ENCODE measurements at places on chromosomes 4 and X. TPM values are rescaled to one million over a fixed set of nuclear protein-coding genes. Genes with fewer than 3 reads are reported as not detected.

Gene PCDH18
- not detected for total RNA-seq

DNA sequence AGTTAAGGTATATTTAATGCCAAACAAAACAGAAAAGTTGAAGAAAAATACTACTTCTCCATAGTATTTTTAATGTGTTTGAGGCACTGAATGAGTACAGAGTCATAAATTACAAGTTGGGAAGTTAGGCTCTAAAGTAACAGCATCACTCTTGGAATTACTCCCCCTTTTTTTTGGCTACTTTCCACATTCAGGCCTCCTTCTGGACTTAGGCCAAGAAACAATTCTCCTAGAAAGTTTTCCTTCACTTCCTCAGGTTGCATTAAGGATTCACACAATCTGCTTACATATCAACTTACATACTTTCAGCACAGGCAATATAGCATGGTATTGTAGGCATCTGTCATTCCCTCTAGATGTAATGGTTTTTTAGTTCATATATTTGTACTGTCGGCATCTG, 52.1 kb downstream of the TMEM165 start:
- H3K27ac ChIP-seq, result no peak overlapping the region
- no peaks in the 10 kb centered on the region for H3K4me1 ChIP-seq
- H3K4me3 ChIP-seq, result no peak overlapping the region
- no peak for DNase-seq
- H3K36me3 ChIP-seq, result peaks cover 51% of the 10 kb centered on the region
- no peaks in the 10 kb centered on the region for H3K27me3 ChIP-seq

DNA sequence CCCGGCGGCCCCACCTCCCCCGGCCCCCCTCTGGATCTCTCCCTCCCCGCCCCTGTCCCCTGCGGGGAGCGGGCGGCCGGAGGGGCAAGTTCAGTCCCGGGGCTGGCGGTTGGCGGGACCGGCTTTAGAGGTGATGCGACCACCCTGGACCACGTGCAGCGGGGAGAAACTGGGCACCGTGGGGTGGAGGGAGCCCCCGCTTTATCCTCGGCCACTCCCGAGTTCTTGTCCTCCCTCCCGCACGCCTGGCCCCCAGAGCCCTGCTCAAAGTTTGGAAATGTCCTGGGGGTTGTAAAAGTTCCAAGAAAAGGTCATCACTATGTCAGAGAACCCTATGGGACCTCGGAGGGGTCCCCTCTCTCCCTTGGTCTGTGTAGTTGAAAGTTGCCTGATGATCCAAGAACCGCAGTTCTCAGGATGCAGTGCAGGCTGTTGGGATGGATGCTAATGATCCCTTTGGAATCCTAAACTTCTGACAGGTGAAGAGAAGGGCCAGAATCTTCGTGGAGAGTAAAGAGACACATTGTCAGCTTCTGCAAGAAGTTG, 411 bp upstream of the VEGFC start:
- no peak overlapping the region for H3K27ac ChIP-seq
- H3K4me1 ChIP-seq, result peaks cover 6% of the 10 kb centered on the region
- DNase-seq, result no peak
- peaks cover 3% of the 10 kb centered on the region for H3K27me3 ChIP-seq
- no peak overlapping the region for H3K4me3 ChIP-seq
- no peaks in the 10 kb centered on the region for H3K36me3 ChIP-seq

DNA sequence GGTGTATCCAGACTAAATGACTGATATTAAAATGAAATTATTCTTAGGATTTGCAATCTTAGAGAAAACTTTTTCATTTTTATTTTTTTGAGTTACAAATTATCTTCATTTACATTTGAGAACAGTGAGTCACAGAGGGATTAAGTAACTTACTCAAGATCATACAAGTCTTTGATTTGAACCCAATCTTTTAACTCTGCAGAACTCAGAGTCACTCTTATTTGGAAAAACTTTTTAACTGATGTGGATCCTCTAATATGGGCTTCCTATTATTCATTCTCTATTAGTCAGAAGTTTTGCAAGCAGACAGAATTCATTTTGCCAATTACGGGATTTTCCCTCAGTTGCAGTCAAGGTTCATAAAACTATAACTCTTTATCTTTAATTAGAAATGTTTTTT, 20.1 kb downstream of the HPRT1 start:
- DNase-seq, result no peak
- no peaks in the 10 kb centered on the region for H3K4me1 ChIP-seq
- H3K4me3 ChIP-seq, result no peak overlapping the region
- no peaks in the 10 kb centered on the region for H3K27me3 ChIP-seq
- peaks cover 3% of the 10 kb centered on the region for H3K36me3 ChIP-seq

DNA sequence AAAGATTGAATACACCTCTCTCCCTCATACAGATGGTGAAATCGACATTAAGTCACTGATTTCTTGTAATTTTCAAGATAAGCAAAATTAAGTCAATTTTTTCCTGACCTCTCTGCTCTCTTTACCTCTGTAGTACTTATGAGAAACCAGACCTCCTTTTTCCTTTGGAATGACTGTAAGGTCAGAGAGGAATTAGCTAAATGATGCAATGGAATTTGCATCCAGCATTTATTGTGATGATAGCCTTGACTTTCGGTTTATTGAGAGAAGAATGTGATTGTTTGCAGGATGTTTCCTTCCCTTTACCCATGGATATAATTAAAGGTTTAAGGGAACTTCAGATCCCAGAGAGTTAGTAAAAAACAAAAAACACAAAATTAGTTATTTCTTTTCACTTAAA, 22.4 kb downstream of the STK26 start:
- H3K27ac ChIP-seq, result no peak overlapping the region
- DNase-seq, result no peak
- H3K36me3 ChIP-seq, result no peaks in the 10 kb centered on the region
- no peaks in the 10 kb centered on the region for H3K27me3 ChIP-seq
- no peak overlapping the region for H3K4me3 ChIP-seq

DNA sequence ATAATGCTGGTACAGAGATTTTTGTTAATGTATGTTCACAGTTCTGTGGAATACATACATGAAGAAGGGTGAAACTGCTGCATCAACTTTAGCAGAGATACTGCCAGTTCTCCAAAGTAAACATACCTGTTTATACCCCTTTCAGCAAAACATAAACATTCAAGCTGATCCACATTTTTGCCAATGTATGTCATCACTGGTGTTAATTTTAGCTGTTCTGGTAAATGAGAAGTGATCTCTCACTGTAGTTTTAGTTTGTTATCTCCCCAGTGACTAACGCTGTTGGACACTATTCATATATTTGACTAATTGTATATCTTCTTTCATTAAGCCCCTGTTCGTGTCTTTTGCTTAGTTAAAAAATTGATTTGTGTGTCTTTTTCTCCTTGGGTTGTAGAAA, 82.0 kb downstream of the HAUS3 start:
- no peak overlapping the region for H3K27ac ChIP-seq
- no peak overlapping the region for H3K4me3 ChIP-seq
- H3K4me1 ChIP-seq, result no peaks in the 10 kb centered on the region

DNA sequence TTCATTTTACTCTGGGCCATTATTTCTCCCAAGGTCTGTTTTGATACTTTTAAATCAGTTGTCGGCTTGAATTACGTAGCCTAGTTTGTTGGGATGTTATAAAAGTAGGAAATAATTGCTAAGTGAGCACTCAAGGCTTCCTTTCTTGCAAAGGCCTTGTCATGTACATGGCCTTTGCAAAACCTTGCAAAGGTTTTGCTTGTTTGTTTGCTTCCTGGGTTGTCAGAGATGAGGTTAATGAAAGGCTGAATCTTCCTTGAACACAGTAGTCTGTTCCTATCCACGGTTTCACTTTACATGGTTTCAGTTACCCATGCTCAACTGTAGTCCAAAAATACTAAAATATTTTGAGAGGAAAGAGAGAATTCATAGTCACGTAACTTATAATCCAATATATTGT, 113.5 kb downstream of the NAA11 start:
- peaks cover 12% of the 10 kb centered on the region for H3K4me1 ChIP-seq
- H3K27me3 ChIP-seq, result no peaks in the 10 kb centered on the region

Gene TSPAN6
- 78.4 TPM for total RNA-seq

DNA sequence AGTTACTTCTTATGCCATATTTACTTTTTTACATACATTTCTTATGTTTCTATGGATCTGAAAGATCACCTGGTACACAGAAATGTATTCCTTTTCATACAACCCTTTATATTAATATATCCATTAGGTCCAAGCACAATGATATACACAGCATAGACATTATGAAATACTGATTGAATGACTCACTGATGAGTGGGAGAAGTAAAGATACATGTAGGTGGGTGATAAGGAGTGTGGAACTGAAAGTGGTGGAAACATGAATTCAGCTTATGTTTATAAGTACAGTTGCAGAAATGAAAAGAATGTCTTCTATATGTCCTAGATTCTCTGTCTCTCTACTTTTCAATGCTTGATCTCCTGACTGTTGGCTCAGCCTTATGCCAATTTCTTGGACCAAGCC, 87.9 kb downstream of the YIPF7 start:
- no peaks in the 10 kb centered on the region for H3K36me3 ChIP-seq
- no peaks in the 10 kb centered on the region for H3K27me3 ChIP-seq
- H3K27ac ChIP-seq, result no peak overlapping the region

Gene PCDH7
- total RNA-seq, result not detected
